HS-5 (cell line): ENCODE measurements at places on chromosomes 12 and 14.

GRCh38 chr14:54535646-54536045, 25.9 kb downstream of the CGRRF1 start:
- DNase-seq: no peak

DNA sequence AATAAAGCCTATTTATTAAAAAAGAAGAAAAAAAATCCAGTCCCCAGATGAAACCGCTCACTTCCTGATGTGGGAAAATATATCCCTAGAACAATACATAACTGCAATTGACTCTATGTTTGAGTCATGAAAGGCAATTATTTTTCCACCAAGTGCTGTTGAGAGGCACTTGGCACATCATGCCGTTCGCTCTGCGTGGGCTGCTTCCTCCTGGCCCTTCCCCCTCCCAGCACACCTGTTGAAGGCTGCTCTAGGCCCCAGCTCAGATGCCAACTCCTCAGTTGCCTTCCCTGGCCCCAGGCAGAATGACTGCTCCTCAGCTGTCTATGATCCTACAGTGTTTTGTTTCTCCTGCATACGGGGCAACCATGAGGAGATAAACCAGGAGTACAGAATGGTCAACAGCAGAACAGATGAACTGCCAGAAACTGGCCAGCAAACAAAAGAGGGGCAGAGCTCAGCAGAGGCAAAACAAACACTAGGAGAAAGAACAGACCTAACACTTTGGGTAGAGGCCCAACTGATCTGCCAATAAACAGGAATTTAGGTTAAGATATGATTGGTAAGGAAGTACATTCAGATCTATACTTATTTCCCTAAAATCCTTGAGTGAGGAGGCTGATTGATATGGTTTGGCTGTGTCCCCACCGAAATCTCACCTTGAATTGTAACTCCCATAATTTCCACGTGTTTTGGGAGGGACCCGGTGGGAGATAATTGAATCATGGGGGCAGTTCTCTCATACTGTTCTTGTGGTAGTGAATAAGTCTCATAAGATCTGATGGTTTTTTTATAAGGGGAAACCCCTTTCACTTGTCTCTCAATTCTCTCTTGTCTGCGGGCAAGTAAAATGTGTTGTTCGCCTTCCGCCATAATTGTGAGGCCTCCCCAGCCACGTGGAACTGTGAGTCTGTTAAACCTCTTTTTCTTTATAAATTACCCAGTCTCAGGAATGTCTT, 58.6 kb downstream of the SLC38A1 start:
- DNase-seq: no peak

GRCh38 chr14:52365071-52365470, 51.0 kb downstream of the PTGER2 start:
- no peak for DNase-seq

DNA sequence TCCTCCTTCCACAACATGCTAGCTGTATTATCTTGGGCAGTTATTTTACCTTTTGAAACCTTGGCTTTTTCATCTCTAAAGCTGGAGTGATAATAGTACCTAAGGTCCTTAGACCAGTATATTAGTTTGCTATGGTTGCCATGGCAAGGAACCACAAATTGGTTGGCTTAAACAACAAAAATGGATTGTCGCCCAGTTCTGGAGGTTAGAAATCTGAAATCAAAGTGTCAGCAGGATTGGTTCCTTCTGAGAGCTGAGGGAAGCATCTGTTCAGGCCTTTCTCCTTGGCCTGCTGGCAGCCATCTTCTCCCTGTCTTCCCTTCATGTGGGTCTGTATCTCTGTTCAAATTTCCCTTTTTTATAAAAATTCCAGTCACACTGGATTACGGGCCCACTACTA, 55.5 kb upstream of the SLC35F4 start:
- no peak for DNase-seq

- DNase-seq: no peak
Measured at GRCh38 chr12:50218386-50218785, 51.2 kb upstream of the CERS5 start.

DNA sequence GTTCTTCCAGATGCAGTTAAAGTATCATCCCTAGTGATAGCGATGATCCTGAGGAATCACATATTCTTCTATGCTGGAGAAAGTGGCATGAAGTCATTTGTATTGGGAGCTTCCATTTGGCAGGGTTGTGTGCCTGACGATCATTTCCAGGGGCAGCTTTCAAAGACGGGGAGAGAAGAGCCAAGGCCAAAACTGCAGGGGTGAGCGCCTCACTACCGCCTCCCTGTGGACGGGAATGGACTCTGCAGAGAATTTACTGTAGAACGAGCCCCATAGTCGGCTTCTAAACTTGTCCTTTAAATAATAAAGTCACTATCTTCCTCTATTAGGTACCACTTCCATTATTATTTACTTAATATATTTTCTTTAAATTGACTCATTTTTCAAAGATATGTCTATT, 555.9 kb upstream of the TMEM132C start:
- DNase-seq: no peak

GRCh38 chr12:94718114-94718513, 67.8 kb upstream of the TMCC3 start:
- DNase-seq: no peak

DNA sequence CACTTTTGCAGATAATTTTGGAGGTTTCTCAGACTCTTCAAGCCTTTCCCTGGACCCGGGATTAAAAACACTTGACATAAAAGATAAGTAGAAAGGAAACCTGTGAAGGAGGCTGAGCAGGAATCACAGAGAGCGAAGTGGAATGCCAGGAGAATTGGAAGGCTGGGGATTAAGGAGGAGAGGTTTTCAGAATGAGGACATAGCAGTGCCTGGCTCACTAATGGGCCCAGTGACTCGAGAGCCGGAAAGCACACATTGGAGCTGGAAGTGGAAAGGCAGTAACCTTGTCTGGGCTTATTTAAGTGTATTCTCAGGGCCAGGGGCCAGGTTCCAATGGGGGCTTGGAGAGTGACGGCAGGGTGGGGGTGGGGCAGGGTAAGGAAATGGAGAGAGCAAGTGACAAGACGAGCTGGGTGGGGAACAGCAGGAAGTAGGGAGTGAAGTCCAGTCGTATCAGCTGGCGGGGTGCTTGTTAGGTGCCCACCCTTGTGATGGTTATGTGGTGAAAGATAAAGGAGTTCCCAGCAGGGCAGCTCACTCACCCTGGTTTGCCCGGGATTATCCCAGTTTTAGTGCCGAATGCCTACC, 13.1 kb downstream of the EVL start:
- no peak for DNase-seq

DNA sequence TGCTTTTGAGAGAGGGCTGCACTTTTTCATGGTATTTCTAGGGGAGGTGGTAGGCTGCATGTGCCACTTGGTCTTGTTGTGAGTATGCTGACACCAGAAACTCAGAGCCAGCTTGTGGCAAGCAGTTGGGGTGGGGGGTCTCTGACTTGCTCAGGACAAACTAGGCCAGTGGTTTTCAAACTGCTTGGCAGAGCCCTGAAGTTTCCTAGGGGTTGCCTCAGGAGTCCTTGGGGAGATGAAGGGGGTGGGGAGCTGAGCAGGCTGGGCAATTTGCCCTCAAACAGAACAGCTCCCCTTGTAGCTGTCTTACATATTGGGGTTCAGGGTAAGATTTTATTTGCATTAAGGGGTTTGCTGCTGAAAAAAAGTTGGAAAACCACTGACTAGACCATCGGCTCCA, 3.9 kb downstream of the BCL2L2 start:
- no peak for DNase-seq

DNA sequence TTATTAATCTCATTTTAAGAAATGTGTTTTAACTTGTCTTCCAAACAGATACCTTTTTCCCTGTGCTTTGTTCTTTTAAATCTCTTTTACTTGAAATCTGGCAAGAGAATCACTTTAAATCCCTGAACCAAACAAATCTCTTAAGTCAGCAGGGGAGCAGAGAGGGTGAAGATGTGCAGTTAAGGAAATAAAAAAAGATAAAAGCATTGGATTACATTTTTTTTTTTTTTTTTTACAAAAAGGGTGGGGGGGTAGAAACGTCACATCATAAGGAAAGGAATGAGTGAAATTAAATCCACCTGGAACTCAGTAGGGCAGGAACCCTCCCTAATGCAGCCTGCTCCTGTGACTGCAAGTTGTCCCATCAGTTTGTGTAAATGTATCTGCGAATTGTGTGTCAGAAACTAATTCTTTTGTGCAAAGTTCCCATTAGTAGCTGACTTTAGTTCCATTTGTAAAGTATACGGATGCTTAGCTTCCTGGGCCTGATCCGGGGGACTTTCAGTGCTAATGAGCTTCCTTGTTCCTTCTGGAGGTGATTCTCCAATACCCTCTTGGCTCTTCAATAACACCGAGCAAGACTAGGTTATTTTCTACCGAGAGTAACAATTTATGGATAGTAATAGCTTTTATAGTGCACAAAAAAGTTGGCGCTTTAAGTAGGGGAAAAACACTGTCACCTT, 1.5 kb downstream of the TTC6 start:
- DNase-seq: no peak

GRCh38 chr14:51783765-51784164, 76.6 kb upstream of the GNG2 start:
- peak; percentile 26 for DNase-seq

- DNase-seq: no peak
Measured at GRCh38 chr14:76829650-76830421, 3.6 kb downstream of the LRRC74A start.

GRCh38 chr14:81427348-81428058, 27.4 kb upstream of the STON2 start:
- no peak for DNase-seq

DNA sequence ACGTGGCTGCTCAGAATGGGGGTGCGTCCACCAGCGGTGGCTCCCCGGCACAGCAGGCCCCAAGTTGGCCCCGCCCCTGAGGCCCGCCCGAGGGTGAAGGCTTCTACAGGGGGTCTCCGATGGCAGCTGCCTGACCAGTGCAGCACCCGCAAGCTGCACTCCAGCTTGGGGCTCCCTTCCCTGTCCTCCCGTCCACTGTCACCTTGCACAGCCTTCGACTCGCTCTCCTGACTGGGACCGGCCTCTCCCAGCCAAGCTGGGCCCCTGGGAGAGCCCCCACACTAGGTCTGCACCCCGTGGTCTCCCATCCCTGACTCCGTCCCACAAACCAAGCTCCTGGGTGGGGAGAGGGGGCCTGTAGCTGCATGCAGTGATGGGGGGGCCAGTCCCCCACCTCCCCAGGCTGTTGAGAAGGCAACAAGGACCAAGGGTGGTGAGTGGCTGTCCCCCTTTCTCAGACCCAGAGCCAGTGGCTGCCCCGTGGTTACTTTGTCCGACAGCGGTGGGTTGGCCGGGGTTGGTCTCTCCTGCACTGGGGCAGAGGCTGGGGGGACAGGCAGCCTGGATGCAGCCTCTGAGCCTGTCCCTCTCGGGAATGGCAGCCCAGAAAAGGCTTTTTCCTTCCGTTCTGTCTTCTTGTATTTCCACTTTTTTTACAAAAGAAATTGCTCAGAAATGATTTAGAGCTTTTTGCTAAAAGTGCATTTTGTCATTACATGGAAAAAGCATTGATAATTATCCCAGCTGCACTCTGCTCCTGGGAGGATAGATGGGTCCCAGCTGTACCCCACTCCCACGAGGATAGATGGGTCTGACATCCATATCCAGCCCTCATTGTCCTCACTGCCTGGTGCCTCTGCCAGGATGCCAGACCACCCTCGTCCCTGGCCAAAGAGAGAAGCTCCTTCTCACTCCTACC, 217.0 kb downstream of the KIF26A start:
- no peak for DNase-seq

- DNase-seq: peak; percentile 5
Measured at GRCh38 chr14:39015360-39015961, 87.6 kb downstream of the SEC23A start.
